ENCODE measurements at places on chromosomes 12 and 14.

GRCh38 chr14:27642251-27642866 lies 1044.5 kb upstream of the NOVA1 start:
- no peak for DNase-seq

GRCh38 chr14:70022771-70023445 lies 143.7 kb downstream of the SMOC1 start:
- DNase-seq = no peak

DNA sequence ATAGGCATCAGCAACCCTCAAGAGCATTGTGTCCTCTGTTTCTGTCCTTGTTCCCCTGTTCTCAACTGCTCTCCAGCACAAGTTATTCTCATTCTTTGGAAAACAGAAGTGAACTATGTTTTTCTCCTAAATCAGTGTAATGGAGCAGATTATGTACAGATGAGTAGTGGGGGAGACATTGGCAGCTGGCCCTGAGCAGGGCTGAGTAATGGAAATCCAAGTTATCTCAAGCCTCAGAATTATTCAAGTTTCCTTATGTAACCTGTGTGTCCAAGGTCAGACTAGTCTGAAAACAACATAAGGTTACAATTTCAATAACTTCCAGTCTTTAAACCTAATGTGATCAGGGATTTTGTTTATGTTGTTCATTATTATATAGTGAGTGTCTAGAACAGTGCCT lies 116.1 kb upstream of the FUT8 start:
- no peak for DNase-seq

DNA sequence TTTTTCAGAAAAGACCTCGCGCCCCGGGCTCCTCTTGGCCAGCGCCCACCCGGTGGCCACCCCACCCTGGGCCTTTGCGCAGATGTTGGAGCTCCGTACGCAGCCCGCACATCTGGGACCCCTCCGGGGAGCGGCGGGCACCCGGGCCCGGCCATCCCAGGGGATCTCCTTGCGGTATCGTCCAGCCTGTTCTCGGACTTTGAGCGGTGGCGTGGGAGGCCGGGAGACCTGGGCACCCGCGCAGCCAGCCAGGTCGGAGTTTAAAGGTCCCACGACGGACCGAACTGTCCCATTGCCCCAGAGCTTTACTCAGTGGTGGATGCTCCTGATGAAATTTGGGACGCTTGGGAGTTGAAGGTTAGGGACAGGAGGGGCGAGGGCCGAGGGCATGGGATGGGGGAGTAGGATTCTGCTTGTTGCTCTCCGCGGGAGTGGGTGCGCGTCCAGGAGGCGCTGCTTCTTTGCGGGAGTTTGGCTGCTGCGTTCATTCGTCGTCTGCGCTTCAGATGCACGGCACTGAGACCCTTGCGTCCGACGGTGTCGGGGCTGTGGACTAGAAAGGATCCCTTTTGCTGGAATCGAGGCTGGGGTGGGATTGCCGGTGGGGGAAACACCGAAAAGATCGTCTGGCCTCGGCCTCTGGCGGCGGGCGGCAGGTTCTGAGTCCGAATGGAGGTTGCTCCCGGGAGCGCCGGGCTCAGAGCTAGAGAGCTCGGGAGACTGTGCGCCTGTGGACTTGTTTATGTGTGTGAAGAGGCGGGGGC lies 1.4 kb downstream of the NTF3 start:
- no peak for DNase-seq

GRCh38 chr14:35368583-35369392 lies 35.8 kb downstream of the NFKBIA start:
- DNase-seq = no peak

DNA sequence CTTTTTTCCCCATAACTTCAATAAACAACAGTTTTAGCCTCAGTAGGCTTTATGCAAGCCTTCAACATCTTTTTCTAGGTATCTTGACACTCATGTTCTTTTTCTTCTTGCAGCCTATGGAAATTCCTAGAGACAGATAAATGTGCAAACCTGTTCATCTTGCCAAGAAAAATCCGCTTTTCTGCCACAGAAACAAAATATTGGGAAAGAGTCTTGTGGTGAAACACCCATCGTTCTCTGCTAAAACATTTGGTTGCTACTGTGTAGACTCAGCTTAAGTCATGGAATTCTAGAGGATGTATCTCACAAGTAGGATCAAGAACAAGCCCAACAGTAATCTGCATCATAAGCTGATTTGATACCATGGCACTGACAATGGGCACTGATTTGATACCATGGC lies 295.9 kb downstream of the ZFP36L1 start:
- no peak for DNase-seq

DNA sequence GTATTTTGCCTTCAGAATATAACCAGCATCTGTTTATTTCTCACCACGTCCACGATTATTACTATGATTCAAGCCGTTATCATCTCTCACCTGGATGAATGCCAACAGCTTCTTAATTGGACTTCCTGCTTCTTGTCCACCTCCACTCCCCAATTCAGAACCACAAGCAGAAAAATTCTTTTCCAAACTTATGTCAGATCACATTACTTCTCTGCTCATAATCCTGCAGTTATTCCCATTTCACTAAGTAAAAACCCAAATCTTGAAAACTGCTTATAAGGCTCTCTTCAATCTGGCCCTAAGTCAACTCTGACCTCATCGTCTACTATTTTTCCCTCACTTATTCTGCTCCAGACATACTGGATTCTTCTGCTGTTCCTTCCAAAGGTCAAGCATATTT lies 2.0 kb downstream of the CRY1 start:
- no peak for DNase-seq

DNA sequence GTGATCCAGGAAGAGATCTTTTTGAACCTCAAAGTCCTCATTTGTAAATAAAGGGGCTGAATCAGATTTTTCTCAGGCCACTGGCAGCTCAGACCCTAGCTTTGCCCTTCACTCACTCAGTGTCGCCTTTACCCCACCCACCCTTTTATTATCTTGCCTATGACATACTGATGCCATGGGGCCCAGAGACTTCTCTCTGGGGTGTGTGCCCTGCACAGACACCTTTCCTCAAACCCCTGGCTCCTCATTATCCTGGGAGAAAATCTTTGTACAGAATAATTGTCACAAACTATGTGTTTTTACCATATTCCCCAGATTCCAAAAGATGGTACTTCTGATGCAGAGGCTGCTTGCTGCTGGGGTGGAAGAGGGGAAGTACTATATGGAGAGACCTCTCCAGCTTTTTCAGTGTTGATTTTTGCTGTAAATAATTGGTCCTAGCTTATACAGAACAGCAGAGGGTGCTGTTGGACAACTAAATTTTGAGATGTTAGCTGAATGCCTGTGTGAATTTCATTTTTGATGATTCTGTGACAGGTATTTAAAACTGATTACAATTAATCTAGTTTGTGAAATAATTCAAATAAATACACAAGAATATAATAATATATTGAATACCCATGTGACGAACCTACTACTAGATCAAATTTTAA lies 53.9 kb upstream of the DCD start:
- DNase-seq = no peak

- DNase-seq = no peak
Measured at GRCh38 chr14:44405011-44405486, 102.0 kb downstream of the FSCB start.

DNA sequence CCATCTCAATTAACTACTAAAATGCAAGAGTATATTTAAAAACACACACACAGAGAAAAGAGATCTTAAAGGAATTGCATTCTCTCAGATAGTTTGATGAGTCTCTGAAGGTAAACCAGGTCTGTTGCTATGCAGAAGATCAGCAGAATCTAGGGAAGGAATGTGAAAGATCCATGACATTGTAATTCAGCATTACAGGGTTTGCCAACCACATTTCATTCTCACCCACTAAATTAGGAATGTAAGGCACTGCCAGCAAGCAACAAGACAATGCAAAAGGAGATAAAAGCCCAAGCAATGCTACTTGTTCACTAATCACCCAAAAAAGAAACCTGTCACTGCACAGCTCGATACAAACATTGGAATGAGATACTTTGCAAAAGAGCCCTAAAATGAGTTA lies 106.3 kb downstream of the LRIG3 start:
- no peak for DNase-seq

GRCh38 chr12:124828264-124829007 lies 35.2 kb downstream of the SCARB1 start:
- no peak for DNase-seq

Measured in stimulated activated CD4-positive, alpha-beta T cell treated with anti-CD3 and anti-CD28 coated beads, TNF-alpha, amount 100 ng/mL, for 48 hours (primary cell).